Body of pancreas (tissue), 4 donors: ENCODE measurements at places on chromosomes 6 and 20. TPM values are rescaled to one million over a fixed set of nuclear protein-coding genes. Genes with fewer than 3 reads are reported as not detected.

MYH7B gene
- 0.52 TPM for total RNA-seq

SAMD5 gene
- 1.6 TPM for total RNA-seq

NMBR gene
- not detected for total RNA-seq

SIM1 gene
- 3.6 TPM for total RNA-seq

ZNF165 gene
- total RNA-seq: 2.9 TPM

FKBP1C gene
- not detected for total RNA-seq

CST8 gene
- not detected for total RNA-seq

MTFR2 gene
- not detected for total RNA-seq

- no peaks in the 10 kb centered on the region for H3K36me3 ChIP-seq
- no peaks in the 10 kb centered on the region for H3K27me3 ChIP-seq
- H3K27ac ChIP-seq: no peak overlapping the region
Observed at GRCh38 chr6:95203153-95203754, 374.1 kb upstream of the MANEA start.

- peak within 1 kb of the TSS; percentile 99 for H3K27ac ChIP-seq
- DNase-seq: peak; percentile 99
- no peaks in the 10 kb centered on the region for H3K27me3 ChIP-seq
- H3K4me3 ChIP-seq: peak within 1 kb of the TSS; percentile 44
- H3K4me1 ChIP-seq: peaks cover 62% of the 10 kb centered on the region
Observed at GRCh38 chr20:23361476-23362391, at the start of gene GZF1. TSS of gene GZF1 (plus strand) at chr20:23362182. CDS start at chr20:23364384, 2,202 bp downstream.

GRCh38 chr6:146587459-146587858, 11.3 kb upstream of the ADGB start:
- no peak overlapping the region for H3K4me3 ChIP-seq
- H3K27me3 ChIP-seq: no peaks in the 10 kb centered on the region
- DNase-seq: no peak

- H3K27ac ChIP-seq: no peak overlapping the region
- H3K4me1 ChIP-seq: peaks cover 26% of the 10 kb centered on the region
- H3K4me3 ChIP-seq: no peak overlapping the region
- H3K27me3 ChIP-seq: no peaks in the 10 kb centered on the region
Observed at GRCh38 chr6:1766654-1767053, 156.9 kb downstream of the FOXC1 start.

DNA sequence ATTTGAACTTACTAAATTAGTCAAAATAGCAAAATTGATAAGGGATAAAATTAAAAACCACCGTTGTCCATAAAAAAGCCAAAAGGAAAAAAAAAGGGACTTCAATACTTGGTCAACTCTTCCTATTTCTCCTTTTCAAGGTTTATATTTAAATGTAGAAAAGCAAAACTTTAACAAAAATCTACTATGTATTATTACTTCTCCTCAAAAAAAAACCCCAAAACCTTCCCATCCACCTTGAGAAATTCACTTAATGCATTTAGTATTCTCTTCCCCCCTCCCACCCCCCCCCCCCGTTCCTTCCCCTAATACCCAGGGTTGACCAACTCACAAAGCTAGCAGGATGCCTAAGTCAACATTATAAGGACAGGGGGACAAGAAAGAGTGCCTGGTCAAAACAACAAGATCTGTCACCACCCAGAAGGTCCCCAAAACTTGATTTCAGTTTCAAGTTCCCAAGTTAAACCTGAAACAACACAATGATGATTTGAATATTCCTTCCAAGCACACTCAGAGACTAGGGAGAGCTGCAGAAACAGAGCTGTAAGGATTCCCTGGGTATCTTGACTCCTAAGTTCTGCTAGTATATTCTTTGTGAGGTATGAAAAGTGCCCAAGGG, 14.6 kb downstream of the GMDS start:
- no peak overlapping the region for H3K27ac ChIP-seq
- DNase-seq: no peak
- no peaks in the 10 kb centered on the region for H3K27me3 ChIP-seq
- H3K4me1 ChIP-seq: peaks cover 19% of the 10 kb centered on the region

- H3K4me1 ChIP-seq: peaks cover 18% of the 10 kb centered on the region
- no peak overlapping the region for H3K4me3 ChIP-seq
- no peaks in the 10 kb centered on the region for H3K36me3 ChIP-seq
- H3K27me3 ChIP-seq: no peaks in the 10 kb centered on the region
- no peak for DNase-seq
Observed at GRCh38 chr6:126067073-126067472, 80.7 kb downstream of the TRMT11 start.

GRCh38 chr6:268394-268935, 23.8 kb upstream of the DUSP22 start:
- H3K4me1 ChIP-seq: no peaks in the 10 kb centered on the region
- no peak overlapping the region for H3K4me3 ChIP-seq
- H3K27ac ChIP-seq: no peak overlapping the region
- no peaks in the 10 kb centered on the region for H3K27me3 ChIP-seq
- no peaks in the 10 kb centered on the region for H3K36me3 ChIP-seq

GRCh38 chr20:722822-723644, 45.3 kb downstream of the SLC52A3 start:
- no peak overlapping the region for H3K27ac ChIP-seq
- no peak overlapping the region for H3K4me3 ChIP-seq
- H3K36me3 ChIP-seq: no peaks in the 10 kb centered on the region
- H3K27me3 ChIP-seq: peaks cover 6% of the 10 kb centered on the region
- DNase-seq: no peak

- no peaks in the 10 kb centered on the region for H3K4me1 ChIP-seq
- no peak overlapping the region for H3K4me3 ChIP-seq
- DNase-seq: no peak
- no peak overlapping the region for H3K27ac ChIP-seq
- H3K36me3 ChIP-seq: no peaks in the 10 kb centered on the region
Observed at GRCh38 chr6:170189236-170189635, 101.6 kb downstream of the DLL1 start.

GRCh38 chr6:112396221-112396620, 49.1 kb downstream of the RFPL4B start:
- H3K36me3 ChIP-seq: no peaks in the 10 kb centered on the region
- H3K4me3 ChIP-seq: no peak overlapping the region
- no peak for DNase-seq
- no peaks in the 10 kb centered on the region for H3K4me1 ChIP-seq
- H3K27me3 ChIP-seq: no peaks in the 10 kb centered on the region

- no peaks in the 10 kb centered on the region for H3K27me3 ChIP-seq
- DNase-seq: no peak
- H3K36me3 ChIP-seq: no peaks in the 10 kb centered on the region
- H3K4me3 ChIP-seq: no peak overlapping the region
- no peaks in the 10 kb centered on the region for H3K4me1 ChIP-seq
Observed at GRCh38 chr6:91198588-91199255, 611.9 kb upstream of the MAP3K7 start.

DNA sequence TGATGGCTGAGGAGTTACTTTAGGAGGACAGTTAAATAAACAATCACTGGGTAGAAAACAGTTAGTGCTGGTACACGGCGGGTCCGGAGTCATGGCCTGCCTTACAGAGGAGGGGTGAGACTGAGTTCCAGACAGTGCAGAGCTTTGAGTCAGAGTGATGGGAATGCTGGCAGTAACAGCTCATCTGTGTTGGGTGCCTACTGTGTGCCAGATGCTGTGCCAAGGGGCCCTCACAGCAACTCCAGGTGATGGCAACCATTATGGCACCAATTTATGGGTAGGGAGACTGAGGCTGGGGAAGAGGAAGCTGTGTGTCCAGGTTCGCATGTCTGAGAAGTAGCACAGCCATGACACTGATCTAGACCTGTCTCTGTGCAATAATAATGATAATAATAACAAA, 132.6 kb downstream of the CEBPB start:
- H3K4me3 ChIP-seq: no peak overlapping the region
- DNase-seq: no peak
- H3K4me1 ChIP-seq: peaks cover 26% of the 10 kb centered on the region
- H3K36me3 ChIP-seq: no peaks in the 10 kb centered on the region
- H3K27me3 ChIP-seq: no peaks in the 10 kb centered on the region

DNA sequence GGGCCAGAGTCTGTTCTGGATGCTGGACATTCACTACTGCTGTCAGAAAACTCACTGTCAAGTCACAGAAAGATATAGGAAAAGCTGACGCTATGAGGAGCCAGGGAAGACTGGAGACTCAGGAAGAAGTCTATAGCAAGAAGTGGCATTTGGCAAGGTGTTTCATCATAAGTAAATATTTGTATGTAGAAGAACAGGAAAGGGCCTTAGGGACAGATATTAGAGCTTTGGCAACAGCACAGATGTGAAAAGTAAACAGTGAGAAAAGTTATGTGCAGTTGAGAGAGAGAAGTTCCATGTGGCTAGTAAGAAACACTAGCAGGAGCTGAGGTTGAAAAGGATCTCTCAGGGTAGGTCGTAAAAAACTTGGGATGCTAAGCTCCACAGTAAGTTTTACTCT, 868.9 kb downstream of the PHF3 start:
- H3K4me3 ChIP-seq: no peak overlapping the region
- H3K36me3 ChIP-seq: no peaks in the 10 kb centered on the region
- no peaks in the 10 kb centered on the region for H3K27me3 ChIP-seq
- DNase-seq: no peak
- H3K27ac ChIP-seq: no peak overlapping the region
- H3K4me1 ChIP-seq: peaks cover 8% of the 10 kb centered on the region

DNA sequence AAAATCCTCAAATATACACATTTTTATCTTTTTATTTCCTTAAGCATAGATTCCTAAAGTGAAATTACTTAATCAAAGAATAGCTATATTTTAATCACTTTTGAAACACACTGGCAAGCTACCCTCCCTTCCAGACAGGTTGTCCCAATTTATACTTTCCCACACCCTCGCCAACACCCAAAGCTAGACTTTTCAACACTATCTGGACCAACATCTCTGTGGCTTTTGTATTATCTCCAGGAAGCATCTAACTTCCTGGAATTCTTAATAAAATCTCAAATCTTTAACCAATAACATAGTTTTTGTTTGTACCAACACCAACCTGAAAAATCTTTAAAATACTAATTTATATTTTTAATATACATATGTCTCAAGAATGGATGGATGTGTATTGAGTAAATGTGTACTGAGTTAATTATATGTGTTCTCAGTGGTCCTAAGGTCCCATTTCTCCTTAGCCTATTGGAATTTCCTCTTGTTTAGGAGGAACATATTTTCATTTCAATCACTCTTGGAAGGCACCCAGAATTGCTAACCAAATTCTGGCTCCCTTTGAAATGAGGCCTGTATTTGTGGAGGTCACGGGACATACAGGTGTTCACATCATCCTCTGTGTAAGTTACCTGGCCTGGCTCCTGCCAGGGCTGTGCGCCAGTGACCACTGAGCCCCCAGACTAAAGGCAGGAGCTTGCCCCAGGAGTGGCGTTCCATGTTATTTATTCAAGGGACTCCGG, 17.4 kb upstream of the GFOD1 start:
- no peak for DNase-seq
- no peaks in the 10 kb centered on the region for H3K36me3 ChIP-seq
- no peaks in the 10 kb centered on the region for H3K27me3 ChIP-seq
- H3K27ac ChIP-seq: no peak overlapping the region

DNA sequence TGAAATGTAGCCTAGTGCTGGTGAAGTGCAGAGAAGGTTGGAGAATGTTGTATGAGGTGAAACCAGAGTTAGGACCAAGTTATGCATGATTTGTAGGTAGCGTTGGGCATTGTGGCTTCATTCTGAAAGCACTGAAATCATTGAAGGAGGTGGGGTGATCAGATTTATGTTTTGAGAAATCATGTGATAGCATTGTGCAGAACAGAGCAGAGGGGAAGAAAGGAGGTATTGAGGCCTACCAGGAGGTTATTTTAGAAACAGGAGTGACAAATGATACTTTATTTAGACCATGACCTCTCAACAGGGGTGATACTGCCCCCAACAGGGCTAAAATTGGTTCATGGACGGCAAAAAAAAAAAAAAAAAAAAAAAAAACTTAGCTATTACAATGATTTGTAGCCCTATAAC, 15.6 kb upstream of the HMGN3 start:
- no peaks in the 10 kb centered on the region for H3K27me3 ChIP-seq
- no peaks in the 10 kb centered on the region for H3K4me1 ChIP-seq
- no peak overlapping the region for H3K4me3 ChIP-seq
- no peak for DNase-seq

DNA sequence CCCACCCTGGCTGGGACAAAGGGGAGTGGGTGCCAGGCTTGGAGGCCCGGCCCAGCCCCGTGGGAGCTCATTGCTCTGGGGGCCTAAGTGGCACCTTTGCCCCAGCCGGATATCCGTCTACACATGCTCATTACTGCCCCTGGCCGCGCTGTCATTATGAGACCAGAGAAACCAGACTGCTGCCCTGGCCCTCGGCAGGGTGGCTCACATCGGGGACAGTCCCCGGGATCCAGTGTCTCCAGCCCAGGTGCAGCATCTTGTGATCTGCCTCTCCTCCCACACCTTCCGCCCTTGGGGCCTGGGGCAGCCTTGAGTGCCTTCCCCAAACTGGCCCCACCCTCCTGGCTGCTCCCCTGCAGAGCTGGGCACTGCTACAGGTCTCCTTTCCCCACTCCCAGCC, 4.9 kb downstream of the SRMS start:
- DNase-seq: no peak
- H3K27ac ChIP-seq: no peak overlapping the region
- H3K36me3 ChIP-seq: no peaks in the 10 kb centered on the region
- no peak overlapping the region for H3K4me3 ChIP-seq

DNA sequence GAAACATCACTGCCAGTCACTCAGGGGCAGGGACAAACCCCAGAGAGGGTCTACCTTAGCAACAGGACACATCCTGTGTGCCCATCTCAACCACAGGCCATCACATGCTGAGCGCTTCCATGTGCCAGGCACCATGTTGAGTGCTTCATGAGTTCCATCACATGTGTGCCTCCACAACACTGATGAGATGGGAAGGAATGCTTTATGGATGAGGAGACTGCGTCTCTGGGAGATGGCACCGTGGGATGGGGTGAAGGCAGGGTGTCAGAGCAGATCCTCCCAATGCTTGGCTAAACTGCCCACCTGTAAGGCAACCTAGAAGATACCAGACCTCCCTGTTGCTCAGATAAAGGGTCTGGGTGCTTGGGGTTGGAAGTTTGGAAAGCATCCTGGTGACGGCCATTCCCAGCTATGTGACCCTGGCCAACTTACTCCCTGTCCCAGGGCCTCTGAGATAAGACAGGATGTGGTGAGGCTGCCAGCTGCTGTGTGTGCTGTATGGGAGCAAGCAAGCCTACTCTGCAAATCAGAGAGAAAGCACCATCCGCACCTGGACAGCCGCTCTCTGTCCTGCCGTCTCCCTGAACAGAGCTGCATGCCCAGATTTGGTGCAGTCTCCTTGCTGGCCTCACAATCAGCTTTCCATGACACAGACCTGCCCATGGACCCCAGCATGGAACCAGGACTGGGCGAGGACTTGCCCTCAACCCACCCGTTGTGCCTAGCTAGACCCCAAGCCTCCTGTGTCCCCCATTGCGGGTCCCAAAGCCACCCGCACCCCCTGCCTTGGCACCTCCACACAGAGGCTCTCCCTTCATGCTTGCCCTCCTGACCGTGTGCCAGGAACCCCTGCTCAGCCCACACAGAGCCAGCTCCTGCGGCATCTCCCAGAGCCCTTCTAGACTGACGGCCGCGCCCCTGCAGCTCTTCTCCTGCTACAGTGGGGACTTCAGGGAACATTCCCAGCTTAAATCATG, 143.7 kb downstream of the SYNDIG1 start:
- no peaks in the 10 kb centered on the region for H3K27me3 ChIP-seq
- no peak overlapping the region for H3K27ac ChIP-seq
- H3K4me3 ChIP-seq: no peak overlapping the region
- no peak for DNase-seq
- no peaks in the 10 kb centered on the region for H3K4me1 ChIP-seq
- no peaks in the 10 kb centered on the region for H3K36me3 ChIP-seq
